ENCODE measurements at places on chromosomes 16 and 17.
A peak's percentile ranks its signal among the peaks of the same experiment; 100 is the strongest.

- DNase-seq = peak; percentile 48
Observed at GRCh38 chr17:40326014-40326831, 17.2 kb downstream of the RARA start.

DNA sequence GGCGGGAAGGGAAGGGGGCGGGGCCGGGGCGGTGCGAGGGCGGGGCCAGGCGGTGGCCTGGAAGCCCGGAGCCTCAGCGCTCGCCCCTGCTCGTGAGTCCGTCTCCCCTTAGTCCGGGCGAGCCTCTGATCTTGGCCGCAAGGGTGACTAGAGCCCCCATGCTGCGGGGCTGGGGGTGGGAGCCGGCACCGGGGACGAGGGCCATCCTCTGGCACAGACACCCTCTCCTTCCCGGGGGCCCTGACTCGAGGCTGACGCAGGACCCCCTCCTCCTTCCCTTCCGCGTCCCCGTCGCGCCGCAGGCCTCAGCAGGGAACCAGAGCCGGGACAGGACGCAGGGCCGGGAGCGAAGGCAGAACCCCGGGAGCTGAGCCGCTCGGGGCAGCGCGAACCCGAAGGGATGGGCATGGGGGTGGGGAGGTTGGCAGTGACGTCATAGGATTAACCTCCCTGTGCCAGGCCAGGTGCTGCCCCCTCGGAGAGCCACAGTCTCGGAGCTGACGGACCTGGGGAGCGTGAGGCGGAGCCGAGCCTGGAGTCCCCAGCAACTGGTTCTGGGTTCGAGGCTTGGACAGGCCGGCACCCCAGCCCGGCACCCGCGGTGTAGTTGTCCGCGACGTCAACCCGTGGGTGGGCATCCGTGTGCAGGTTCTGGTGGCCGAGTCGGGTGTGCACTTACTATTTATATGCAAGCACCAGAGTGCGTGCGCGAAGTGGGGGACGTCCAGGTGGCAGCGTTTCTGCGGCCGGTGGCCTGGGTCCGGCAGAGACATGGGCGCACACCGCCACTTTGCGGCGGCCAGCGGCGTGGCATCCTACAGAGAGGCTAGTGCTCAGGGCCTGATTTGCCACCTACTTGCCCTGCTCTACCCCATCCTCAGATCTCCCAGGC, 503 bp upstream of the PLCD3 start:
- DNase-seq = peak; percentile 68

DNA sequence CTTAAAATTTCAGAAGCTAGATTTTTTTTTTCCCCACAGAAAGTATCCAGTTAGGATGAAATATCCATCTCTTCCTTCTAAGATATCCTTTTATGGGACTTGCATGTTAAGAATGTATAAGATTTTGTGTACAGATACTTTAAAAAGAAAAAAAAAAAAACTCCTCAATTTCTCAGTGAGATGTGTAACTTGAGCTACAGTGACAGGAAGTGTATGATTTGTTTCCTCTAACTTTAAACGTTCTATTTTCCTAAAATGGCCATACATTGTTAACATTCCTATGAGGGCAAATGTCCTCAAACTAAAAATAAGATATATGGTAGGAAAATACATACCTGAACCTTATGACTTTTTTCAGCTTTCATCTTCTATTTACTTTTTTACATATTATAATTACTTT, 8.9 kb downstream of the FBXO47 start:
- DNase-seq = no peak

DNA sequence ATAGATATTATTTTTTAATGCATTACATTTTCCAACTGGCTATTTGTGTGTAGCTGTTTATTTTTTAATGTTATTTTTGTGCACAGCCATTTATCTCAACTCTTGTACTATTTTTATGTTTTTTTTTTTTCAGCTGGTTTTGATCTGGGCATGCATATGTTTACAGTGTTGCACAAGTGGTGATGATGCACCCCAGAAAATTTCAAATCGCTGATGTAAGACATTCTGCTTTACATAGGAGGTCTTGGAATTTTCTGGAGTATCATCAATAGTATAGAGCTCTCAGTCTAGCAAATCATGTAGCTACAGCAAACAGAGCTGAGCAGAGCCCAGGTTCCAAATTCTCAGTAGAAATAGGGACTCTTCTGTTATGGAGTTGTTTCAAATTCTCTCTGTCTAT, 30.2 kb downstream of the CACNG5 start:
- DNase-seq = no peak

DNA sequence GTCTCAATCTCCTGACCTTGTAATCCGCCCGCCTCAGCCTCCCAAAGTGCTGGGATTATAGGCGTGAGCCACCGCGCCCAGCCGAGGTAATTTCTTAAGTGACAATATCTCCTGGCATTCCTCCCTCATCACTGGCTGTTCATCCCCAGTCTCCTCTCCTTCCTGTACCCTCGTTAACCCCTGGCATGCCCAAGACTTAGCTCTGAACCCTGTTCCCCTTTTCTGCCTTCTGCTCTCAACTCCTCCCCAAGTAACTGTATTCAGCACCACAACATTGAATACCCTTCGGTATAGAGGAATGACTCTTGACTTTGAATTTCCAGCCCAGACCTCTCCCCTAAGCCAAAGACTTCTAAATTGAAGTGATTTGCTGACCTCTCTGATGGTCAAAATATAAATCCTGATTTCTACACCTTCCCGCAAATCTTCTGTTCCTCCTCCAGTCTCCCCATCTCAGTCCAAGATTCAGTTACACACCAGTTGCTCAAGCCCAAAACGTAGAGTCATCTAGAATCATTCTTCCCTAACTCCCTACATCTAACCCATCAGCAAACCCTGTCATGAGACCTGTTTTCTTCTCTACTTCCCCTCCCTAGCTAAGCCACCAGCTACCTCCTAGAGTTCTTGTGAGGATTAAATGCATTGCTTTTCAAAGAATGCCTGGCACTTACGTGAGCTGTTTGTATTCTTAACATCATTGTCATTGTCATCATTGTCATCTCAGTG, 14.8 kb downstream of the PMP22 start:
- DNase-seq = no peak

DNA sequence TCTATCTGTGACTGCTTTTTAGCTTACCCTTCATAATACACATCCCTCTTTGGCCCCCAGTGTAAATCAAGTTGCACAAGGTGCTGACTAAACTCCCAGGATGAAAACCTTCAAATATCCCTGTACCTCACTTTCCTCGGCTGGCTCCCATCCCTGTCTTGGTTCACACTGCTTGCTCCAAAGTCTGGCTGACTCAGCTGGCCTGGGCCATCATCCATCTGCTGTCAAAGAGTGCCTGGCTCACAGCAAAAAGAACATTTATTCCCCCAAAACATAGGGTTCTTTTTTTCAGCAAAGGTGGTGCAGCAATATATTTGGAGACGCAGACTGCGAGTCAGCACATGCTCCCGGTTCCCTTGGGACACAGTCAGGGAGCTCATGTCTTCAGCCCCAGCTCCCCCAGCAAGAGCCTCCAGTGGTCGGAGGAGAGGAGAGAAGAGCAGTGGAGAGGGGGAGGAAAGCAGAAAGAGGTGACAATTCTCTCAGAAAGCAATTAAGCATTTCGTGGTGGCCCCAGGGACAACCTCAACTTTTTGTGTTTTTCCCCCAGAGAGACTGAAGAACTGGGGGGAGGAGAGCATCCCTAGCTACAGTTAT, 26.1 kb downstream of the GPR142 start:
- DNase-seq = no peak

DNA sequence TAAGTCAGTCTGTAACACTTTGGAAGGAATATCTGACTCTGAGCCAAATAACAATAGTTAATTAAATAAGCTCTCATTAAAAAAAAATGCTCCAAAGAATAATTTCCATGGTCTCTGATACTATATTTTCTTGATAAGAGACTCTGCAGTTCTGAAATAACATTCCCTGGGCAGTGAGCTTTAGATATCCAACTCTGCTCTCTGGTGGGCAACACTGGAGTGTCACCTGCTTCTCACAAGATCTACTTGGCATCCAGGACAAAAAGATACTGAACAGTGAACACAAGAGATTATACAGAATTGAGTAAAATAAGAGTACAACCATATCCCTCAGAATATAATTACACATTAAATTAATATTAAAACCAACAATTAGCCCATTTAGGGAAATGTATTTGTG, 13.7 kb downstream of the BLMH start:
- no peak for DNase-seq

- no peak for DNase-seq
Observed at GRCh38 chr17:20210180-20210579, 201.0 kb downstream of the SPECC1 start.

DNA sequence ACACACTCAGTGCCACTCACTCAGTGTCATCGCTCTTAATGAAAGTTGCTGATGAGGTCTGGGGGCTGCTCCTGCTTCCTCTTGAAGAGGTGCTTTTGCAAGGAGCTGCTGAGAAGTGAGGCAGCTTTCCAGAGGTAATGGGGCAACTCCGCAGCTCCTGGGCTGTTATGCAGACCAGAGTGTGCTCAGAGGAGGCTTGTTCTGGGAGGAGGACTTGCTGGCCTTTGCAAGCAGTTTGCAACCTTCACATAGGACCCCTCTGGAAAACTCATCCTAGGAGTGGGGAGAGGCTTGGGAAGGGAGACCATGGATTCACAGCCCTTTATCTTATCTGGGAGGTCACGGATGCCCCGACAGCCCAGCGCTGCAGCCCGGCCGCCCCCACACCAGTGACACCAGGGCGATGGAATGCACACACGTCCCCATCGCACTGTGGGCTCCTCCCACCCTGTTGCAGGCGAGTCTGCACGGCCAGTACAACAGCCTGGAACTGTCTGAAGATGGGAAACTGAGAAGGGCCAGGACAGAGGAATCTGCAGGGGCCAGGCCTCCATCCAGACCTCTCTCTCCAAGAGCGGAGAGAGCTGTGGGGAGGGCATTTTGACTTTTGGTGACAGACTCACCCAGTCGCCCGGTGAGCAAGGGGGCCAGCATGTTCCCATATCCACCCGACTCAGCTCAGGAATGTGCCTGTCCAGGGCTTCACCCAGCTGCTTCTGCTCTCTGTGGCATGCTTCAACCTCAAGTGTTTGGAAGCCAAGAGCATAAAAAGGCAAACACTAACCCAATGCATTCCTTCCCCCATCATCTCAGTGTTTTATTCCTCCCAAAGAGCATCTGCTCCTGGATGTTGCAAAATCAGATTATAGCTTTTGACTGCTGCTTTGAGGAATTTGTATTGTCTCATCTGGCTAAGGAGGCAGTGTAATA, 78.6 kb upstream of the ZNF469 start:
- no peak for DNase-seq

GRCh38 chr17:56826611-56827414, 6.9 kb downstream of the C17orf67 start:
- DNase-seq = no peak

DNA sequence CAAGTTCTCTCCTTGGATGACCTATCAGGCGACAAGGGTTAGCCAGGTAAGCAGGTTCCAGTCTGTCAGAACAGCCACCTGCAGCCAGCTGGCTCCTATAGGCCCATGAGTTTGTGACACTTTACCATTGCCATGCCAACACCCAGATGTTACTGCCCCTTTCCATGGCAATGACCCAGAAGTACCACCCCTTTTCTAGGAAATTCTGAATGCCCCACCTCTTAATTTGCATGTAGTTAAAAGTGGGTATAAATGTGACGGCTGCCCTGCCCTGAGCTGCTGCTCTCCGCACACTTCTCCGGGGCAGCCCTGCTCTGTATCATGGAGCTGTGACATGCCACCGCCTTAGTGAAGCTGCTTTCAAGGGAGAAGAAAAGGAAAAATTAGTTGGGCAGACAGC, 10.0 kb upstream of the SECTM1 start:
- no peak for DNase-seq

DNA sequence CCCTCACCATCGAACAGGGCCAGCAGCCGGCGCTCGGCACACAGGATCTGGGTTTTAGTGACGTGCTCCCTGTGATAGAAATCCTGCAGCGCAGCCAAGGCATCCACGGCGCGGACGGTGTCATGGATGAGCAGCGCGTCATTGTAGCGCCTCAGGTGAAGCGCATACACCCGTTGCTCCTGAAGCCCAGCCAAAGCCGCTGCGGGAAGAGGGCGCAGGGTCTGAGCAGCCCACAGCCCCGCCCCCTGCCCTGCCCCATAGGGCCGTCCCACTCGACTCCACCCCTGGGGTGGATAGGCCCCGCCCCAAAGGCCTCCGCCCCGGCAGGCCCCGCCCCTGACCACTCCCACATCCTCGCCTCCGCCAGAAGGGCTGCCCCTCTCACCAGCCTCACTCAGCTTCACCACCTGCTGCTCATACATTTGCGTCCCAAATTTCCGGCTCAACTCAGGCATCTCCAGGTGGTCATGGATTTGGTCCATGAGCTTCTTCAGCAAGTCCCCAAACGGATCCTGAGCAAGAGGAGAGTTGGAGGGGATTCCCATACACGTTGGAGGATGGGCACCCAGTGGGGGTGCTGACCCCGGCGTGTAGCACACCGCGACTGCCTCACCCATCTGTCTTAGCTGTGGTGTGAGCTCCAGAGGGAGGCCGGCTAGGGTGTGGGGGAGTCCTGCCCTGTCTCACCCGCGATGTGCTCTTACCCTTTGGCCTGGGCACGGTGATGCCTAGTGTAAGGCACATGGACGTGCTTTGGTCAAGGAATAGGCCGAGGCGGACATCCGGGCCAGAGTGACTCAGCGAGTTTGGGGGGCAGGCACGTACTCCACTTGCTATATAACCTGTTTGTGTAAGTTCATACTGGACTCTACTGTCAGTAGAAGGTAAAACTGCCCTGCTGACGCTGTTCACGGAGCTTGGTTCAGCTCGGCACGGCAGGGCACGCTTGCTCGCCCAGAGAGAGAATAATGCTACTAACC, 4.6 kb downstream of the DHX58 start:
- DNase-seq = peak; percentile 96

DNA sequence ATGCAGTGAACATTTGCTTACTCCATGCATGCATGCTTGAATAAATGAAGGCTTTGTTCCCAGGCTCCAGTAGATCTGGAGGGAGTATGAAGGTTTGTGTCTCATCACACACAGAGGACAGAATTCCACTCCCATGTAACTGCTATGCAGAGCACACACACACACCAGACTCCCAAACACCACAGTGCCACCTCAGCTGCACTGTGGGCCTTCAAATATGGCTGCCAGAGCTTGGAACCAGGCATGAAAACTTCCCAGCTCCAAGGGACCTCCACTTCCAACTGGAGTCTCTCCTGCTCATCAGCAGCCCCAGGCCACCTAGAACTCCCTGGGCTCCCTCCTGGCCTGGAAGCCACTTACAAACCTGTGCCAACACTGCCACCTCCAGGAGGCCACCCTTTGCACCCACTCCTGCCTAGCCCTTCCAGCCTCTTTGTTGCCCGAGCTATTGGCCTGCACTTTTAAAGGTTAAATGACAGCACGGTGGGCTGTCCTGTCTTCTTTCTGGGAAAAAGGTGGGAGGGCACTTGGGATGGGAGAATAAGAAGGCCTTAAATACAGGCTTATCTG, 151.2 kb downstream of the ZNF423 start:
- no peak for DNase-seq

DNA sequence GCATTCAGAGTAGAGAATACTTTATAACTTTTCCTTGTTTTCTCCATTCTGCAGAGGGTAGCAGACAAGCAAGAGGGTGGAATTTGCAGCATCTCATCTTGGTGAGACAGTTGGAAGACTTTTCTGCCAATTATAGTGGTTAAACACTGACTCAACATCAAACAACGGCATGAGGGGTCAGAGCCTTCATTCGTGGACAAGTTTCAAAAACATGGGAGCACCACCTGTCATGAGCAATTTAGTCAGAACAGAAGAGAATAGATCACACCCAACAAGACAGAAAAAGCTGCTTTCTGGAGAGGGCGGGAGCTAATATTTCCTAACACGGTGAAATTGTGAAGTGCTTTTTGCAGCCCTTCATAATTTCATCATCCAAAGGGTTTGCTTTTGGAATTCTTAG, 17.9 kb upstream of the ZNF652 start:
- no peak for DNase-seq

GRCh38 chr17:80294210-80294609, 33.6 kb downstream of the RNF213 start:
- DNase-seq = no peak
